Stimulated activated CD4-positive, alpha-beta T cell treated with anti-CD3 and anti-CD28 coated beads, Interleukin-15, amount 100 ng/mL, for 1 hour (primary cell): ENCODE measurements at places on chromosomes 12 and 14.

DNA sequence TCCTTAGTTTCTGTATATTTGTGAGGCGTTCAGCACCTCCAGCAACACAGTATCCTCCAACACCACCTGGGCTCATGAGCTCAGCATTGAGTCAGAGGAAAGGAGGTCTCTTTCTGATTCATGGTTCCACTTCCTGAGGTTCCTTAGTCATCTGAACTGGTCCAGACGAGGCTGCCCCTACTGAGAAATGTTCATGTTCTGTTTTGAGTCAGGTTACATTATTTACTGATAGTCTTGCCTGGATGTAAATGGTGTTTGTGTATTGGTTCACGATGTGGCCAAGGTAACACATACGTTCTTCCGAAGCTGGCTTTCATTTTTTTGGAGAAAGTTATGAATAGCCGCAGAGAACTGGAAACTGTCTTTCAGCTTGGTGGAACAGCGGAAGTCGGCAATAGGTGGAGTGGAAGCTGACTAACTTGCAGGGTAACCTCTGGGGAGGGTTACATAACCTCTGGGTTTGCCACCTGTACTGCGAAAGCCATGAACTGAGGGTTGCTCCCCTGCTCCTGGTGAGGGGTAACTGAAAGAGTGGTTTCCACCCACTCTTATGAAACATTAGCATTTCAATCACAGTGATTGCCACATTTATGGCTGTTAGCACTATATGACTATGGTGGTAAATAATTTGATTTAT, 42.2 kb upstream of the MANSC4 start:
- DNase-seq, result peak; percentile 36

DNA sequence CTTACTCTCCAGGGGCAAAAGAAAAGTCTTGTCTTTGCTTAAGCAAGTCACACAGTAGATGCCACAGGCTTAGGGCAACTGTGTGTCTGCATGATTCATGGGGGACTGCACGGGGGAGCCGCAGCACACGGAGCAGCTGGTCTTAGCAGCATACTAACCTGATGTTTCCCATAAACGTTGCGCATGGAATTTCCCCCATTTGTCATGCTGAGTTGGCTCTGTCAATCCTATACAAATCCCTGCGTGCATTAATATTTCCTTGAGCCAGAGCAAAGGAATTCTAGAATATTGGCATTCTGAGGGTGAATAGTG, 71.2 kb downstream of the SAMD4A start:
- DNase-seq, result no peak

GRCh38 chr14:54673193-54674045, 106.5 kb downstream of the SAMD4A start:
- DNase-seq, result no peak

- no peak for DNase-seq
Observed at GRCh38 chr14:35140718-35141581, 18.6 kb downstream of the PRORP start.

GRCh38 chr12:46222636-46223035, 46.2 kb downstream of the SLC38A1 start:
- DNase-seq, result no peak

DNA sequence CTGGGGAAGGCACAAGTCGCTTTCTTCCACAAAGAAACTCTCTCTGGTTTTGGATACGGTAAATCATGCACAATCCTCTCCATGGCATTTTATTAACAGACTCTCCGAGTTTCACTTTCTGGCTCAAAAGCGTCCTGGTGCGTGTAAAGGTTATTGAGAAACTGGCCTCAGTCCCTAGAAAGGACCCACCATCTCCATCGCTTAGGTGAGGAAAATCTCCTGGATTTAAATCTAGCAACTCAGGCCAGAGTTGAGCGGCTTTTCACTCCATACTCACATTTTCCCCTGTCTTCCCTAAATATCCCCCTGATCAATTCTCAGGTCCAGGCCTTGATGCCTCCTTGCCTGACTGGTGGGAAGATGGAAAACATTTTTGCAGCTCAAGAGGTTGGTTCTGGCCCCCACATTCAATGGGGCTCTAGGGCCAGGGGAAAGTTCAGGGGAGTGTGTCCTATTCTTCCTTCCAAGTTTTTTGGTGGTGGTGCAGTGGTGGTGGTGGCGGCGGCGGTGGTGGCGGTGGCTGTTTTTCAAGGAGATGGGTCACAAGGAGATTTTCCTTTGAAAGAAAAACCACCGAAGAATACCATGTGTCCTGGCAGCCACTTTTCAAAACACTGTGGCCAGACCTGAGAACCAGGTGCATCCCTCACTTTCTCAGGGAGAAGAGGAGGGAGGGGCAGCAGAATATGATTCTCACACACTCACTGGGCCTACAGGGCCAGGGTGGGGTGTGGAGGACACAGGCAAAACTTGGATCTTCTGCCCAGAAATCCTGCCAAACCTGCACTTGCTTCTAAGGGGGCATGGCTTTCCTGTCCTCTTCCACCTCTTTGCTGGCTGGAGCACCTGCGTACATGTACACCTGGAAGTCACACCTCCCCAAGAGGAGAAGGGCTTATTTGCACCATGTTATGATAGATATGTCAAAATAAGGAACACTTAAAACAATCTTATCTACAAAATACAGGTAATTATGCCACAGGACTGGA, 46.7 kb upstream of the PNMA1 start:
- no peak for DNase-seq

DNA sequence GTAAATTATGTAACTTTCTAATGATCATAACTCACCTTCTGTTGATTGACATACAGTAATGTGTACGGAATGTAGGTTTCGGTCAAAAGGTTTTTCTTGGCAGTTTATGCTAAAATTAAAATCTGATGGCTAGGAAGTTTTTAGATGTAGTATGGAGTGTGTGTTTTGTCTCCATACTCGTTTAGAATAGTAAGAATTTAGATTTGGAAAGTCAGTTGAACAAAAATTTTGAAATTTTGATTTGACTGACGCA, 859 bp downstream of the PALS1 start:
- DNase-seq, result no peak

GRCh38 chr12:11397366-11397765, 2.0 kb upstream of the PRB2 start:
- no peak for DNase-seq

DNA sequence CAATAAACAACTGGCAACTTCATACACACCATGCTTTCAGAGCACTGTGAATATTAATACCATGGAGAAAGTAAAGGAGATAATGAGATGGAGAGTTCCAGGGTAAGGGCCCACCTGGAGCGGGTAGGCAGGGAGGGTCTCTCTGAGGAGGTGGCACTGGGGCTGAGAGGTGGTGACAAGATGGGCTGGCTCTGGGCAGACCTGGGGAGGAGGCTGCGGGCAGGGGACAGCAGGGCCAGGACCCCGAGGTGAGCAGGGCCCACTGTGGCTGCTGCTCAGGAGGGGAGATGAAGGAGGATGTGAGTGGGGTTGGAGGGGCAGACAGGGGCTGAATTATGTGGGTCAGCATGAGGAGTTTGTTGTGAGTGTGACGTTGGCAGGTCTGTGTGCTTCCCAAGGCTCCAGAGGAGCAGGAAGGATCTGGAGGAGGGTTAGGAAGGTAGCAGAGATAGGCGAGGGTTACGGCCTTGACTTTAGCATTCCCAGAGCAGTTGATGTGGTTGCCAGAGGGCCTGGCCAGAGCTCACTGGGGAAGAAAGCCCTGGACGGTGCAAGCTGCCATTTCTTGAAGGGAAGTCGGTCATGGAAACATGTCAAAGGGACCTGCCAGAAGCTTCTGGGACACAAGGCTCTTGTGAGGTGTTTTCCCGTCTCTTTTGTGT, 88.2 kb downstream of the CACNA1C start:
- DNase-seq, result no peak

DNA sequence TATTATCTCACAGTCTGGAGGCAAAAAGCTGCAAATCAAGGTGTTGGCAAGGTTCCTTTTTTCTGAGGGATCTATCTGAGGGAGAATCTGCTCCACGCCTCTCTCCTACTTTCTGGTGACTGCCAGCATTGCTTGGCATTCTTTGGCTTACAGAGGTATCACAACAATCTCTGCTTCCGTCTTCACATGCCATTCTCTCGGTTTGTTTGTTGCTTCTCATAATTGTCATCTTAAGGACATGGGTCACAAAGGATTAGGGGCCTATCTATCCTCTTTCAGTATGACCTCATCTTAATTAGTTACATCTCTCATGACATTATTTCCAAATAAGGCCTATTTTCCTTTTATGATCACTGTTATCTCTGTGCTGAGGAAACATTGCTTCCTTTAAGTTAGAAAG, 345.0 kb downstream of the FOXG1 start:
- DNase-seq, result no peak
